ENCODE measurements at places on chromosomes 4 and X.

- DNase-seq, result no peak
Observed at GRCh38 chr4:153652051-153652784, 31.9 kb upstream of the TLR2 start.

- DNase-seq, result no peak
Observed at GRCh38 chr4:95470622-95471021, 78.2 kb downstream of the UNC5C start.

DNA sequence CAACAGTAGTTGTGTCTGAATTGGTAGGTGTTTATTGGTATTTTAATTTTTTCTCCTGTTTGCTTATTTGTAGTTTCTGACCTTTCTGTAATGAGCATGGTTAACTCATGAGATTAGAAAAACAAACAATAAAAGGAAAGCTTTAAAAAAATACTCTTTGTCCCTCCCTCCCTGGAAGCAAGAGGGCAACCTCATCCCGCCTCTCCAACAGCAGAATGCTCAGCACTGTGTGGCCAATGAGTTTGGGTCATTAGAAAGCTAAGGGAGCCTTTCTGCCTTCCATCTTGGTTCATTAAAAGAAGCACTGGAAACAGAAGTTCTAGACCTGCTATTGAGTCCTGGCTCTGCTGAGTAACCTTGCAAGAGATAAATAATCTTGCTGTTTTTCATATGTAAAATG lies 33.9 kb downstream of the TRPC5 start:
- no peak for DNase-seq

GRCh38 chr4:87087420-87087819 lies 133.0 kb downstream of the KLHL8 start:
- DNase-seq, result no peak

- no peak for DNase-seq
Observed at GRCh38 chr4:136900696-136901095, 631.6 kb downstream of the PCDH18 start.

DNA sequence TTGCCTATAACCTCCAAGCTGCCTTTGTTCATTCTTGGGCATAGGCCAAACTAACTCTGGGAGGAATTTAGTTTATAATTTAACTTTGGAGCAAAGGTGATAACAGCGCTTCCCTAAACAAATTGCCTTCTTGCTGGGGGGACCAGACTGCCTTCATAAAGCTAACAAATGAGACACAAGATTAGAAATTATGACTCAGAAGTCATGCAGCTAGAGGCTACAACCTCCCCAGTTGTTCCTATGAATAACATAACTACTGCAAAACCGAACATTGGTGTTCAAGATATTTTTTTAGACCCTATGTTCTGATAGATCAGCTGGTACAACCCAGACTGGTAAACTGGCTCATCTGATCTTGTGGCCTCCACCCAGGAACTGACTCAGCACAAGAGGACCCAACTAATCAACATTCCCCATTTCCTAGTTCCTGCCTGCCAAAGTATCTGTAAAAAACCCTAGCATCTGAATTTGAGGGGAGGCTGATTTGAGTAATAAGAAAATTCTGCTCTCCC lies 22.0 kb upstream of the TMPRSS11B start:
- DNase-seq, result no peak

DNA sequence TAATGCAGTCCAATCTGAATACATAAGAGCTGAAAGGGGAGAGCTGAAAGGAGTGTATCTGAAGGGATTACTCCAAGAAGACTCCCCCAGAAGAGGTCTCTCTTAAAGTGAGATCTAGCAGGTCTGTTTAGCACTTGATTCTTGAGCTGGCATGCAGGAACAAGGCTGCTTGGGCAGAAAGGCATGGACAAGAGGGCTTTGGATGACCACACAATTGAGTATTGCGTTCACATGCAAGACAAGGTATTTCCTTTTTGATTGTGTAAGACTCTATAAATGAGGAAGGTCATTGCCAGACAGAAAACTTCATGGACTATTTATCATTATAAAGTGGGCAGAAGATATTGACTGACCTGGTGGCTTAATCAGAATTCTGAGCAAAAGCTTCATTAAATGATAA lies 145.5 kb upstream of the AFF2 start:
- no peak for DNase-seq

- DNase-seq, result no peak
Observed at GRCh38 chr4:165610679-165611437, 232.1 kb downstream of the CPE start.

DNA sequence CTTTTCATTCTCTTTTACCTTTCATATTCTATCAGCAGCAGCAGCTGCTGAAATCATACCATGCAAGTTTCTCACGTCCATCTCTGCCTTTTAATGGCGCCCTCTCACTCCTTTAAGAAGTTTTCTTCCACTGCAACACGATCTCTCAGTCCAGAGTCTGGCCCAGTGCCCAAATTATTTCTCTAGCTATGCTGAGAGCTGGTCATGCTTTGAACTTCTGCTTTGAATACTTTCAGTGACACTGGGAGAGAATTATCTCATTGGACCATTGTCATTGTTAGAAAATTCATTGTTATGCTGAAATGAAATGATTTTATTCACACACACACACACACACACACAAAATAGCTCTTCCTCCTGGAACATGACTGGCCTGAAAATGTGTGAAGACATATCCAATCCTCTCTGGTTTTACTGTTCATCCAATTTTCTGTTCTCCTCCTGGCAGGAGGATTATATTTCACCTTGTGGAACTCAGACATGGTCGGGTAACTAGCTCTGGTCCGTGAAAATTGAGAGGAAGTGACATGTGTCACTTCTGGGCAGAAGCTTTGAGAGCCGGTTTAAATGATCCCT lies 1.3 kb upstream of the PDHA1 start:
- no peak for DNase-seq

DNA sequence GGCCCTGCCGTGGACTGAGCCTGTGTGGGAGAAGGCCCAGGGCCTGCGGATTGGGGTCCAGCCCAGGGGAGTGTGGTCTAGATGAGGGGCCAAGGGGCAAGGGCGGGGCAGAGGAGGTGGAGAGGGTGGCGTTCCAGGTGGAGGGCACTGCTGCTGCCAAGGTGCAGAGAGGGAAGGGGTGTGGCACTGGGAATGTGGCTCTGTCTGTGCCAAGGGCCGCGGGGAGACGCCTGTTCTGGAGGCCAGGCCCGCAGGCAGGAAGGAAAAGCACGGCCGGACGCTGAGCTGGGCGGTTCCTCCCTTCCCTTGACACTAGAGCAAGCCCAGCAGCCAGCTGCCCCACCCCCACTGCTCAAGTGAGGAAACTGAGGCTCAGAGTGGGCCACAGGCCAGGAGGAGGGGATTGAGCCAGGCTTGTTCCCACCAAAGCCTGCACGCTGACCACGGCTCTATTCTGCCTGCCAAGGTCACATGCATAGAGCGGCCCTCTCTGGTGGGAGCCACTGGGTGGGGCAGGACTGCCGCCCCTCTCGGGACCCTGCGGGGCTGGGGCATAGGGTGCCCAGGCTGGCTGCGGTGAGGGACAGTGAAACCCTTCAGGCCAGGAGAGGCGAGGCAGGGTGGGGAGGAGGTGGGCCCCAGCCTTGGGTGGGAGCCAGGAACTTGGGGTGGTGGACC lies 13.0 kb downstream of the SH3BP2 start:
- no peak for DNase-seq

GRCh38 chrX:100373673-100374072 lies 36.4 kb downstream of the PCDH19 start:
- DNase-seq, result no peak

DNA sequence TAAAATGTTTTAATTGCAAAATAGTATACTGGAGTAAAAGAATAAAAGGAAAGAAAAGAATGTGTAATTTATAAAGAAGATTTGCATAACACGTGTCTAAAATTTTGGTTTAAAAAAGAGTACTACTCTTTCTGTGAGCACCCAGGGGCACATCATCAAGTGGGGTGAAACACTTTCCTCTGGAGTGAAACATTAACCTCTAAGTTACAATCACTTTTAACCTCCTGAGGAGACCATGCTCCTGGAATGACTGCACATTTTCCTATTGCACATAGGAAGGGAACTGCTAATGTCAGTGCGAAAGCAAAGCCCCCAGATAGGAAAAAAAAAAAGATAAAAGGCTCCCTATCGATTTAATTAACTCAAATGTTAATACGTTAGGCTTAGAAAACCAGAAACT lies 13.3 kb downstream of the VEGFC start:
- DNase-seq, result no peak

DNA sequence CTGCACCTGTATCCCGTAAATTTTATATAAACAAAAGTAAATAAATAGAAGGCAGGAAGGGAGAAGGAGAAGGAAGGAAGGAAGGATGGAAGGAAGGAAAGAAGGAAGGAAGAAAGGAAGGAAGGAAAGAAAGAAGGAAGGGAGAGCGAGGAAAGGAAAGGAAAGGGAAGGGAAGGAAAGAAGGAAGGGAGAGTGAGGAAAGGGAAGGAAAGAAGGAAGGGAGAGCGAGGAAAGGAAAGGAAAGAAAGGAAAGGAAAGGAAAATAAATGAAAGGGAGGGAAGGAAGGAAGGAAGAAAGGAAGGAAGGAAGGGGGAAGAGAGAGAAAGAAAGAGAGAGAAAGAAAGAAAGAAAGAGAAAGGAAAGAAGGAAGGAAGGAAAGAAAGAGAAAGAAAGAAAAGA lies 43.0 kb upstream of the FRG1 start:
- no peak for DNase-seq

DNA sequence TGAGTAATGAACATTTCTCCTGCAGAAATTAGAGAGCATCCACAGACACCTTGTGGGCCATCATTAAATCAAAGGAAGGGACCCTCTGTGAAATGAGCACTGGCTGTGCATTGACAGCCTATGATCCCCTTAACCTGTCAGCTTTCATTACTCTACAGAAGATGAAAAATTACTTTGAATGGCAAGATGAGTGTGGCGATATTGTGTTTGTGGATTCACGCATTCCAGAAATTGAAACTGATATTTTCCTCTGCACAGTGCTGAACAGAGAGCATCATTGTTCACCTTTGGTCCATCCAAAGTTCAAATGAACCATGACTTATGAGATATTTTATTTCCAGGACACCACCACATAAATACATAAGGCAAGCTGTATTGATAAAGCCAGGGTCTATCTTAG lies 374.8 kb upstream of the ANXA10 start:
- DNase-seq, result no peak

DNA sequence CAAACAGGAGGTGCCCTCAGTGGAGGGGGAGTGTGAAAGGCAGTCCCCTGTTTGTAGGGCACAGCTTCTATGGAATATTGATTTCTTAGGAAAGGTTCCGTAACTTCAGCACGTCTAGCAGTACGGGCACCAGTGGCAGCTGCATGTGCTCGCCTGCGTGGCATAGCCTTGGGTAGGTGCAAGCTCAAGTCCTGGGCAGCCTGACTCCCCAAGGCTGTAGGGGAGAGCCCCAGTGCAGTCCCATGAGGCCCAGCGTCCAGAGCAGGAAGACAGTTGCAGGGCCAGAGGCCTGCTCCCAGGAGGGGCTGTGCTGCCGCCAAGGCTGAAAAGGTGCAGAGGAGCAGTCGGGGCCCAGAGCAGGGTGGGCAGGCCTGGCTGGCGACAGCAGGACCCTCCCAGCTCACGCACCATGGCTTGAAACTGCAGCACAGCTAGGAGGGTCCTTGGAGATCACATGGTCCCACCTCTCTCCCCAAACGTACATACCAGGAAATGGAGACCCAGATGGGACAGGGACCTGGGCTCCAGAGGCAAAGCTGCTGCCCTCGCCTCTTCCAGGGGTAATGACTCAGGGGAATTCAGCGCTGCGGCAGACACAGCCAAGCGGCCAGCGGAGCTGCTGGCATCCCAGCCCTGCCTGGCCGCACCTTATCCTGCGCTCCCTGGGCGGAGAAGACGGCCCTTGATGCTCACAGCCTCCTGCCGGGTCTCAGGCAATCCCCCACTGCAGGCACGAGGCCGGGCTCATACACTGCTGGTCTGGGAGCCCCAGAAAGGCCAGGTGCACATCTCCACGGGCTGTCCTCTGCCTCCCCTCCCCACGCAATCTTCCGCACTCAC lies 6.0 kb upstream of the DUSP9 start:
- DNase-seq, result no peak

DNA sequence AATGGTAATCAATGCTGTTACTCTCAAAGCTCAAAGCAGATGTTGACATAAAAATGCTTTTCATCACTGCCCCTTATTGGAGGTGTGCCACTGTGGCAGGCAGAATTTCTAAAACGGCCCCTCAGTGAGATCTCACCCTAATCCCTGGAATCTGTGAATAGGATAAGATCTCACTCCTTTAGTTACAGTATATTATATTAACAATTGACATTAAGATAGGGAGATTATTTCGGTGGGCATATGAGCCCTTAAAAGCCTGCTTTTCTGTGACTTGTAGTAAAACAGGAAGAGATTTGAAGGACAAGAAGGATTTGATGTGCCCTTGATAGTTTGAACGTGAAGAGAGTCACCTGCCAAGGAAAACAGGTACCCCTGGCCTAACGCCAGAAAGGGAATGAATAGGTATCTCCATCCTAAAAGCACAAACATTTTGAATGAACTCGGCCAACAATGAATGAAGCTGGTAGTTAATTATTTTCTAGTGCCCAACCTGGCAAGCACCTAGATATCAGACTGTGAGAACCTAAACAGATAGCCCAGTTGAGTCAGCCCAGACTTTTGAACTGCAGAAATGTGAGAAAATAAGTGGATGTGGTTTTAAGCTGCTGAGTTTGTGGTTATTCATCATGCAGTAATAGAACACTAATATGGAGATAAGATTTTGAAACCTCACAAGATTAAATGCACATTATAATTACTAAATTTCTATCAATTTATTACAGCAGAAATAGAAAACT lies 881.6 kb downstream of the PCDH18 start:
- DNase-seq, result peak; percentile 85

- no peak for DNase-seq
Observed at GRCh38 chr4:86249074-86249473, 110.8 kb downstream of the MAPK10 start.

DNA sequence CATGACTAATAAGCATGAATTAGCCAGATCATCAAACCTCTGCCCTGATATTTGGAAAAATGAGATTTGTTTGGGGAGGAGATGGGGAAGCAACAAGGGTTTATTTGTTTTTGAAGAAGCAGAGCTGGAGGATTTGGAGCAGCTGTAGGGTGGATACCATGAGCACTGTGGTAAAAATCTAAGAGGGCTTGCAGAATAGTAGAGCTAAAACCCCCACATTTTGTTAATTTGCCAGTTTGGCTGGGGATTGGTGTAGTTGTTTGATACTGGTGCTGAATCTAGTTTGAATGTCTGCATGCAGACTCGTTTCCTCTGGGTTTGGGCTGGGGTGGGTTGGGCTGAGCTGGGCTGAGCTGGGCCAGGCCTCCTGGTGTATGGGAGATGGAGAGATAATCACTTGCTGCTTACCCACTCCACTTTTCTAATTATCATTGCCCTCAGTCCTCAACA lies 43.7 kb downstream of the SMAD1 start:
- DNase-seq, result no peak

GRCh38 chr4:153221783-153222706 lies 17.8 kb downstream of the TRIM2 start:
- DNase-seq, result peak; percentile 60

- DNase-seq, result no peak
Observed at GRCh38 chr4:48047421-48047844, 30.9 kb downstream of the NIPAL1 start.

DNA sequence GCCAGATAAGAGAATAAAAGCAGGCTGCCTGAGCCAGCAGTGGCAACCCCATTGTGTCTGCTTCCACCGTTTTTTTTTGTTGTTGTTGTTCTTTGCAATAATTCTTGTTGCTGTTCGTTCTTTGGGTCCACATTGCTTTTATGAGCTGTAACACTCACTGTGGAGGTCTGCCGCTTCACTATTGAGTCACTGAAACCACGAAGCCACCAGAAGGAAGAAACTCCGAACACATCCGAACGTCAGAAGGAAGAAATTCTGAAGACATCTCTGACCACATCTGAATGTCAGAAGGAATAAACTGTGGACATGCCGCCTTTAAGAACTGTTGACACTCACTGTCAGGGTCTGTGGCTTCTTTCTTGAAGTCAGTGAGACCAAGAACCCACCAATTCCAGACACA lies 110.5 kb downstream of the PCDH18 start:
- DNase-seq, result no peak

Data from NCI-H1092 (cell line).